COR-L47 (cell line): ENCODE measurements at places on chromosomes 2 and 18.

DNA sequence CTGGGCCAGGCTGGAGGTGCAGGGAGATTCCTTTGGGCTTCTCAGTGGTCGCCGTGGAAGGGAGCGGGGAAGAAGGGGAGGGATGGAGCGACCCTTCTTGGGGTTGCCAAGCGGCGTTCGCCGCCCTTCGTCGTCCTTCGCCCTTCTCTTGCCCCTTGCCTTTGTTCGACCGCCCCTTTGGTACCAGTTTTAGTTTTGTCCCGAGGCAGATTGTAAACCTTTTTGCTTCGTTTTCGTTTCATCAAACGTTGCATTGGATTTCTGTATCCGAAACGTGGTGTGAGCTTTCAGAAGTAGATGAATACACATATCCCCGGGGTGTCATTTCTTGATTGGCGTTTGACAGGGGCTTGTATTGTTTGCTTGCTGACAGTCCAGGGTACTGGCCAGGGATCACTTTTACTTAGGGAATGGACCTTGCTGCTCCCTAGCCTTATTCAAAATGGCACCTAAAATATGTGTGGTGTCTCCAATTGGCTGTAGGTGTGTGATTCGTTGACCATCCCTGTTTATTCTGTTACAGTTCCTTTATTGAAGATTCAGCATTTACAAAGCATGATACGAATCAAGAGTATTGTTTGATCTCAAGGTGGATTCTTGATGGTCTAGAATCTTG is 788 bp downstream of the USP14 start:
- DNase-seq: no peak

DNA sequence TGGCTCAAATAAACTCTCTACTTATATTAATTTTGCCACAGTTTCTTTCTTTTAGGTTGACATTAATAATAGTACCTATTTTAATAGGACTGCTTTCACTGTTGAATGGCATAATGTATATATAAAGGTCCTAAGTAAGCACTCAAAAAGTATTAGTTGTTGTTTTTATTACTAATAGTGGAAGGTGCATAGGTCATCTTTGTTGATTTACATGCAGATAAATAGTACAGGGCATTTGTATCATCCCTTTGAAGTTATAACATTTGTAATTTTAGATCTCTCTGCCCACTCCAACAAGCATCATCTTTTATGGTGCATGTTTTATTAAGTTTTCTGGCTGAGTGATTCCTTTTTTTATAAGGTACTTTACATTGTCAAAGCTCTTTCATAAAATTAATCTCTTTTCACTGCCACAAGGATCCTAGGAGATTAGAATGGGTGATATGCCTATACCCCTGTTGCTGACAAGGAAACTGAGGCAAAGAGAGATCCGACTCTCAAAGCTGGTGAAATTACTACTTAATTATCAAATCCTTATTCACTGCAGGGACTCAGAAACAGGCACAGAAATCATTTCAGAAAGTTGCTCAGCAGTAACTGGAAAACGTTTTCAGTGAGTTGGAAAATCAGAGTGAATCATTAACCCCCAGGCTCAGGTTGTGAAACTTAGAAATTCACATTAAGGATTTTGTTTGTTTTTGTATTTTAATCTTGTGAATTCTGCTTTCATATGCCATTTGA is 299.6 kb downstream of the AGPS start:
- DNase-seq: no peak

GRCh38 chr2:176643646-176644045 is 374.4 kb downstream of the MTX2 start:
- peak; percentile 81 for DNase-seq

DNA sequence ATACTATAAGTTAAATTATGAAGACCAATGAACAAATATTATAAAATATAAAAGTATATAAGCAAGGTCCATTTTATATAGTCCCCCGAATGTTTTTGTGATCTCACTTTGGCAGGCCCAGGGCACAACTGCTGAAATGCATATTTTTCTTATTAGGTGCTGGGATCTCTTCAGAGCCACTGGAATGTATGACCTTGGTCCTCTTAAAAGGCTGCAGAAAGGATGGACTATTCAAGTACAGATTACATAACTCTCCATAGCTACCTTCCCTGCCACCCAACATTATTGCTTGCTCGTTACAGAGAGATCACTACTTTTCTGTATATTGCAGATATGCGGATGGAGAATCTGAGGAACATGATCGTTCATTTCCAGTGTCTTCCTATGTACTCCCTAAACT is 925.6 kb upstream of the CELF4 start:
- no peak for DNase-seq

DNA sequence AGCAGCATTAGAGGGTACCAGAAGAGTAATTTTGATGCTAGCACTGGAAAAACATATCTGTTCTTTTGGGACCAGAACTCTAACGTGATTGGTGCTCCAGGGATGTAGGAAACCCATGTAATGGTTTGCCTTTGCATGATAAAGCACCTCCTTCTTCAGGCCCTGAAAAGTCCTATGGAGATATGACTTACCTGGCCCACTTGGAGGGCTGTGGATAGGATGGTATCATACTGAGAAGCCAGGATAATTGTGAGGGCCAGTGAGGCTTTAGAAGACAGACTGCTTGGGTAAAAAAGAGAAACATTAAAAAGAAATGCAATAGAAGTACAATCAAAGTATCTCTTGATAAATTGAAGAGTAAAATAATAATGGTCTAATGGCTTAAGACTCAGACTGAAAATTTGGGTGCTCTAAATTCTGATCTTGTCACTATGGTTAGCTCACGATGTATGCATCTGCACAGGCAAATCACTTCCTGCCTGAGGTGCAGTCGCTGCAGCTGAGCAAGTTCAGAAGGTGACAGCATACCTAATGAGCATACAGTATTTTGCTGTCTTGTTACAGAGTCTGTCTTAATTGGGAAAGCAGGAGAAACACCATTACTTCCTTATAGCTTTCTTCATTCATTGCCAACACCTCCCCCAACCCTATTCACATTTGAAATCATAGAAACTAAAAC is 371.5 kb downstream of the NUP35 start:
- DNase-seq: no peak

DNA sequence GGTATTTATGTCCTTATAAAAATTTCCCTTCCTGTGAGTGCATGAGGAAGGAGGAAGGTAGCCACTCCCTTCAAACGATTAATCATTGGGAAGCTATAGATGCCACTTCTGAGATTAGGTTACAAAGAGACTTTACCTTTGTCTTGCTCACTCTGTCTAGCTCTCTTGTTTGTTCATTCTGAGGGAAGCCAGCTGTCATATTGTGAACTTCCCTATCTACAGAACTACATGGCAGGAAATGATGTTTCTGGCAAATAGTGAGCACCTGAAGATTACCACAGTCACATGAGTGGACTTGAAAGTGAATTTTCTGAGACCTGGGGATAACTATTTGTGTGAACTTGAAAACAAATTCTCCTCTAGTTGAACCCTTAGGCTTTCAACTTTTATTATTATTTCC is 776.8 kb downstream of the CCDC85A start:
- DNase-seq: no peak

DNA sequence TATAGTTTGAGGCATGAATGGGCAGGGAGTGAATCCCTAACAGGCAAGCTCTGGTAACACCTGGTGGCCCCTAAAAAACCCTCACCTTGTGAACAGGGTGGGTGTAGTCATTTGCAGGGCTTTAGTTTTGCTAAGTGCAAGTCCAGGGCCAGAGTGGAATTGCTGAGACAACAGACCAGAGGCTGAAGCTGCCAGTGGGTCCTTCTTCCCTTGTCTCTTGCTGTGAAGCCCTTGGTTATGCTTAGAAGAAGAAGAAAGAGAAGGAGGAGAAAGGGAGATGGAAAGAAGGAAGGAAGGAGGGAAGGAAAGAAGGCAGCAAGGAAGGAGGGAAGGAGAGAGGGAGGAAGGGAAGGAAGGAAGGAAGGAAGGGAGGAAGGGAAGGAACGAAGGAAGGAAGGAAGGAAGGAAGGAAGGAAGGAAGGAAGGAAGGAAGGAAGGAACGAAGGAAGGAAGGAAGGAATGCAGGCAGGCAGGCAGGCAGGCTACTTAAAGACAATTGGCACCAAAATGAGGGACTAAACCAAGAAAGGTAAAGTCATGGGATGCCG is 45.8 kb downstream of the SMAD7 start:
- no peak for DNase-seq

GRCh38 chr2:239930378-239930777 is 94.8 kb downstream of the NDUFA10 start:
- DNase-seq: no peak

DNA sequence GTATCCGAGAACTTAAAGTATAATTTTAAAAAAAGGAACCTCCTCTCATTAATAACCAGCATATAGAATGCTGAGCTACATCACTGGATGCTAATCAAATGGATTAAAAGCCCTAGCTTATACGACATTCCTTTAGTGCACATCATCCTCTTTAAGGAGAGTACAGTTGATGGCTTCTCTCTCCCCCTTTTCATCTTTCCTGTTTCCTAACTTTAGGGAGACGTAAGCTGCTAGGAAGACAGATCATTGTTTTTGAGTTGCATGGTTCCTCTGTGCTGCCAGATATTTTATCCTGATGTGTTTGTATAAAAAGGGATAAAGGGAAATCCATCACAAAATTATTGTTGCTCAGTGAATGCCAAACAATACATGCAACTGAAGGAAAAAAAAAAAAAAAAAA is 94.2 kb downstream of the SLC8A1 start:
- no peak for DNase-seq

- DNase-seq: no peak
Observed at GRCh38 chr2:160310118-160310828, 110.2 kb upstream of the ITGB6 start.

- no peak for DNase-seq
Observed at GRCh38 chr18:42275949-42276730, 321.1 kb downstream of the PIK3C3 start.

- no peak for DNase-seq
Observed at GRCh38 chr2:232587512-232587911, 37.0 kb downstream of the EIF4E2 start.

DNA sequence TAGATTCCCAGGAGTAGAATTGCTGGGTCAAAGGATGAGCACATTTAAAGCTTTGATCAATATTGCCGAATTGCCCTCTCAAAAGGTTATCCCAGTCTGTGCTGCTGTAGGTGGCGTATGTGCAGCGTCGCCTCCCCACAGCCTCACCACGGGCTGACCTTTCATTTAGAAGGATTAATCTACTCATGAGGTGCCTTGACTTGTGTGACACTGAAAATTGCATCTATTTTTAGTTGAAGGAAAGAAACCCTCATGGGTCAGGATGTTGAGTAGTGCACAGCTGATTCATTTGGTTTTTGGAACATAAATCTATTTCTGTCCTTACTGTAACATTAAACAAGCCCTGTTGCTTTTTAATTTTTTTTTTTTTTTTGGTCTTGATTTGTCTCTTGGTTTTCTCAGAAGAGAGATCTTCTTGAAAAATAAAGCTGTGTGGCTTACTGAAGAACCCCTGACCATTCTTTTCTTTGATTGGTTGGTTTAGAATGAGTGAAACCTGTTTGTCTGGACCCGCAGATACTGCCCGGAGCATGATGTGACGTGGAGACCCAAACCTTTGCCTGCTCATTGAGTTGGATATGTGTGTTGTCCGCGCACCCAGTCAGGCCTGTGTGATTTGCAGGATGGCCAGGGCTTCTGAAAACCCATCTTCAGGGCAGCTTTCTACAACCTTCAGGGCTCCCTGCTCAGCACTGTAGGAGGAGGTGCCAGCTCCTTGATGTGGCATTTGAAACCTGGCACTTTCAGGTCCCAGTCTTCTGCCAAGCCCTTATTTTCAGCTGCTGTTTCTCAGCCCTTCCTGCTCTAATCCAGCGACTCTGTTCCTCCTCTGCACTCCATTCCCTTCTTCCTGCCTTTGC is 61.0 kb downstream of the LPIN1 start:
- no peak for DNase-seq

- DNase-seq: no peak
Observed at GRCh38 chr2:240892356-240892755, 3.6 kb downstream of the MAB21L4 start.

DNA sequence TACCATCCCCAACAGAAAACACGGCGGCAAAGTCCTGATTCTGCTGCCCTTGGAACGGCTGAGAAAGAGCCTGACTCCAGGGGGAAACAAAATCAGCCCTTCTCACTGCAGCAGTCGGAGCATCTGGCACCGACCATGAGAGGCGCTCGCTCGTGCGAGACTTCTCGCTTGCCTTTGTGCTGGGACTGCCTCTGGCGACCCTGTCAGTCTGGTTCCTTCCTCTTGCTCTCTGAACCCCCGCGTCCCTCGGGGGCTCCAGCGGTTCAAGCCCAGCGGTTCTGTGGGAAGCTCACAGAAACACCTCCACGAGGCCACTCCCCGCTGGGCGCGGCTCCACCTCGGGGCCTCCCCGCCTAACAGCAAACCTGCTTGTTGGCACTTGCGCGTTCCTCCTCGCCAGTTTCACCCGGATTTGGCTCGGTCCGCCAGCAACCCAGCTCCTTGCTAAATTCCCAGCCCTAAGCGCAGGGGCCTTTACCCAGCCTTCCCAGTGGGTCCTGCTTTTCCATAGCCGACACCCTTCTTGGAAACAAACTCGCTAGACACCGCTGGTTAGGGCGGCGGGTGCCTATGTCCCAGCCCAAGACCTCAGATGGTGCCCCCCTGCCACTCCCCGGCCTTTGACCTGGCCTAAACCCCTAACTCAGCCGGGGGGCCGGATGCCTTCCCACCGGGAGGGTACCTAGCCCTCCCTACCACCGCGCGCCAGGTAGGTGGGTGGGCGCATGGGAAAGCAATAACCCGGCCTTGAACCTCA is 2.2 kb downstream of the RND3 start:
- peak; percentile 84 for DNase-seq

DNA sequence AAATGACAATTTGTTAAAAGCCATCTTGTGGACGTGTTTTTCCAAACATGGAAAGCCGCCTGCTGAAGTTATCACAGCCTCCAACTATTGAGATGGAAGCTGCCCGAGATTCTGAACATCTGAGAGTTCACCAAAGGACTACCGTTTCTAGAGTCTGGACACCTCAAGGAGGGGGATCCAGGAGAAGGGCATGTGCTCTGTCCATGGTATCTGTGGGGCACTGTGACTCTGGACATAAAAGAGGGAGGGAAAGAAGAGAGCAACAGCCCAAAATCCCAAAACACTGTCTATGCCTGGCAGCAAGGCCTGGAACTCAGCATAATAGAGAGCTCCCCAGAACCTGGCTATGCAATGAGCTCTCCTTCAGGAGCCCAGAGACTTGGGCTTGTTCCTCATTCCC is 319.9 kb downstream of the EN1 start:
- DNase-seq: no peak

- no peak for DNase-seq
Observed at GRCh38 chr18:48979944-48980890, 29.5 kb upstream of the SMAD7 start.

DNA sequence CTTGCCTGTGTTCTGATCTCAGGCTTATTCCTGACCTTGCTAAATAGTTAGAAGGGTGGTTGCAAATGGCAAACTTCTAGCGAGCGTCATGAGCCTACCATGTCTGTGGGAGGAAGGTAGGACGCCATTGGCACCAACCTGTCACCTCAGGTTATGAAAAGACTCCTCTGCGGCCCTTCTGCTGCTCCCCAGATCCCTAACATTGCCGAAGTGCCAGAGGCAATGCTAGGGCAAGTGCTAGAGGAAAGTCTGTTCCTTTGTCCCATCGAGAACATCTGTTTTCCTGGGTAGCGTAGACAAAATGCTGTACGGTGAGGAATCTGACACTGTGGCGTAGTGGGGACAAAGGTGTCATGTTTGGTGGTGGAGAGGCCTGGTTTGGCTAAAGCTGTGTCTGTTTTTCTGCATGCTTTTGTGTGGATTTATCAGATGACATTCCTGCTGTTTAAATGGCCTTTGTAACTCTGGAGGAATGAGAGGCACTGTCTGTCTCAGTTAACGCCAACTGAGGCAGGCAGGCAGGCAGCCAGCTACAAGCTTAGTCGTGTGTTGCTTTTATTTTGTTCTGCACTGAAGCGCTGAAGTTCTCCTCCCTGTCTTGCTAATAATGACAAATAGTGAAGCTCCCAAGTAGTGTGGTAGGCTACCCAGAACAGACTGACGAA is 94.1 kb downstream of the PRPF40A start:
- DNase-seq: no peak

GRCh38 chr2:45311559-45311958 is 299.5 kb downstream of the SRBD1 start:
- DNase-seq: no peak
